ENCODE measurements at places on chromosomes 4 and X. TPM values are rescaled to one million over a fixed set of nuclear protein-coding genes. Genes with fewer than 3 reads are reported as not detected.

The PDZD4 gene
- total RNA-seq, result 0.10 TPM

GRCh38 chrX:27565992-27566391 is 24.2 kb upstream of the DCAF8L2 start:
- DNase-seq, result peak; percentile 80

The GNRHR gene
- not detected for total RNA-seq

DNA sequence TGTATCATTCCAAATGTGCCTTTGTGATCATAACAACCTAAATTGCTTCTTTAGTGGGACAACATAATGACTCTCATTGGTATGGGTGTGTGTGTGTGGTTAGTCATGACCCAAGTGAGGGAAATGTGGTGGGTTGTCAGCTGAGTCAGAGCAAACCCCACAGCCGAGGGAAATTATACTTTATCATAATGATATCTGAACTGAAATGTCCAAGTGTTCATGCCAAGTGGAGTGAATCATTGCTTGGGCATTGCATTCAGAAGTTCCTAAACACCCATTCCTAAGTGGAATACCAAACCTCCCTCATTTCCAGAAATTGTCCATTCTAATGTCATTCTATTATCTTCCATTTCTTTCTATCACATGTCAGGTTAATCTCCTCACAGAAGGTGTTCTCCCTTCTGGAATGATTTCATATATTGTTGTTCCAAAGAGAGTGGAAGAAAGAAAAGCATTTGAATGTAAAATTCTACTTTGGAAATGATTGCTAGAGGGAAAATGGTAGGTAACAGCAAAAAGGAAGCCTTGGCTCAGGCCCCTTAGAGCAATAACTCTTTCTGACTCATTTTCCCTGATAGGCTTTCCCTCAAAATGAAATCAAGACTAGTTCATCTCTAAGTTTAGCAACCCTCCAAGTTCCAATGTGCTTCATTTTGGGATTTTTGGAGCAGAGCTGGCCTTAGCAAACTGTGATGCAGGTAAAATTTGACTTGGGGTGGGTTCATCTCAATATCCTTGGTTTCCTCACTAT is 230.7 kb upstream of the KCNIP4 start:
- no peak for DNase-seq

GRCh38 chr4:6668391-6668790 is 25.3 kb upstream of the S100P start:
- no peak for DNase-seq

DNA sequence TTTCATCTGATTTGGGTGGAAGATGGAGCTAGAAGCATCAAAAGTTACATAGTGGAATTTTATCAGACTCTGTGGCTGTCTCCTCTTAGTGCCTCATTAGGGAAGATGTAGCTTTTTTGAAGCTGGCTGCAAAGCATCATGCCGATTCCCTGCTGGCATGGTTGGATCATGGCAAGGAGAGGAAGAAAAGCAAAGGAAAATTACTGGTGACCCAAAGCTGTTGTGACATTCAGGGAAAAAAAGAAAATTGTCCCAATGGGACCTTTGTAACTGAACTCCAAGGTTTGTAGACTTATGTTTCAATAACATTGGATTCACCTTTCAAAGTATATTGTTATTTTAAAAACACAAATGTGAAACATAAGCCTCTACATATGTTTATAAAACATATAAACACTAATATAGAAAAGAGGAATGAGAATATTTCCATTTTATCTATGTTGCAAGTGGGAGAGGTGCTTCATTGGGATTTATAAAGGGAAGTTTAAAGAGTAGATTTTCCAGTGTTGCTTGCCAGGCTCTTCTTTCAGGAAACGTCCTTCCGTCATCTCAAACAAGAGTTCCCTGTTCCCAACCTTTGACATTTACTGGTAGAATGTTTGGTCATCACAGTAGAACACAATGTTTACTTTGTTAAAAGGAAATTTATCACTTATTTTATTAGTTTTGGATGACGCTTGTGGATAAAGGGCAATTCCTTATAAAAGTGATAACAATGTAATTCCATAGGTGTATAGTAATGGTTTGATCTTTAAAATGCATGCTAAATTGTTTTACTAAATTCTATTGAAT is 190.1 kb upstream of the GPRIN3 start:
- peak; percentile 77 for DNase-seq

GRCh38 chrX:64192673-64193072 is 12.8 kb downstream of the AMER1 start:
- no peak for DNase-seq

DNA sequence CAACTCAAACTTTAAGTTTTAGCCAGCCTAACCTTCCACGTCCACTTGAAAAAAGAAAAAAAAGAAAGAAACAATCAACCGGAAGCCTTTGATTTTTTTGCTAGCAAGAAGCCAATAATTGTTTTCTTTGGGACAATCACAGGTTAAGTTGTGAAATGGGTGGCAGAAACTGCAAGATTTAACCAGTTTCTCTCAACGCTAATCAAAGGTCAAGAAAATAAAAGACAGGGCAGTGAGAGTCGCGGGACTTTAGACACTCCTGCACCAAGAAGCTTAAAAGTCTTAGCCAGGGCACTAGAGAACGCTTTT is 1.0 kb downstream of the ACSL1 start:
- no peak for DNase-seq

DNA sequence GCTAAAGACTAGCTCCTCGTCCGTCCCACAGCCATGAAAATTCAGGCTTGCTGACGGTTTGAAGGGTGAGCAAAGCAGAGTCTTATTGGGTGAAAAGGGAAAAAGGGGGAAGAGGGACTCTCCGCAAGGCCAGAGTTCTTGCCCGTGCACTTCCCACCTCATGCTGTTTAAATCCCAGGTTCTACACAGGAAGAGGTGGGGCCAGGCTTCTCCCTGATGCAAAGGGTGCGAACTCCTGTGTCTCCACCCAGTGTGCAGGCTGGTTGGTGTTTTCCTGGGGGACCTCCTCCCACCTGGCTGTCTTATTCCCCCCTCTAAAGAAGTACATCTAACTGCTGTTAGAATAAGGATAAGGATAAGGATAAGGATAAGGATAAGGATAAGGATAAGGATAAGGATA is 18.0 kb upstream of the LANCL3 start:
- no peak for DNase-seq

DNA sequence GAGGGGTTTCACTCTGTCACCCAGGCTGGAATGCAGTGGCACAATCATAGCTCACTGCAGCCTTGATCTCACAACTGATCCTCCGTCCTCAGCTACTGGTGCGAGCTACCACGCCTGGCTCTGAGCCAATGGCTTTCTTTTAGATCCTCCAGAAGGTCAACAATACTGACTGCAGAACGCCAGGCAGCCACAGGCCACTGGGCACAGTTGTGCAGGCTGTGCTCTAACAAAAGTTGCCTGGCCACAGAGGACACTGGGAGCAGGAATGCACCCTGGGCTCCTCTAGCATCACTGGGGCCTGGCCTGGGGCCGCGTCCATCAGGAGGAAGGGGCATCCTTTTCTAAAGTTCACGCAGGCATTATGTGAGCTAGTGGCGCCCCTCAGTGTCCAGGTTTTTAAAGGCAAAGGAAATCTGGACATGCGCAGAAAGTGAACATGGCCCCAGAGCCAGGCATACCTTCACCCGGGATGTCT is 14.9 kb upstream of the PORCN start:
- DNase-seq, result no peak

GRCh38 chr4:110164856-110165255 is 33.6 kb downstream of the ELOVL6 start:
- DNase-seq, result no peak

DNA sequence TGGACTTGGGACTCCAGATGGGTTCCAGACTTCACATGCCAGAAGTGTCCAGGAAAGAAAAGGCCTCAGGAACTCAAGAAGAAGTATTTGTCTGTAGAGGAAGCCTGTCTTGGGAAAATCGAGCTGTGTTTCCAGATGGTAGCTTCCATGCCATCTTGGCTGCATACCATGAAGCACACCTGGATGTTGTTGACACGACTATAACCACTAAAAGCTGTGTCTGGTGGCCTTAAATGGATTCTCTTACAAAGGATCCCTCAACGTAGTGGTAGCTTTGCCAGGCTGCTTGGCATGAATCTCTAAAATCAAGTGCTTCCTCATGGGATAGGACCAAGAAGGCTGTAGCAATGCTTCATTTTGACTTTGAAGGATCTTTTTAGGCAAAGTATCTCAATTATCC is 313.4 kb upstream of the BOD1L1 start:
- DNase-seq, result no peak

- no peak for DNase-seq
Measured at GRCh38 chr4:128512767-128513322, 225.2 kb upstream of the PGRMC2 start.
